ENCODE measurements at places on chromosomes 7 and 10.

GRCh38 chr10:85719408-85719807 is 647.2 kb downstream of the GRID1 start:
- no peak for DNase-seq

DNA sequence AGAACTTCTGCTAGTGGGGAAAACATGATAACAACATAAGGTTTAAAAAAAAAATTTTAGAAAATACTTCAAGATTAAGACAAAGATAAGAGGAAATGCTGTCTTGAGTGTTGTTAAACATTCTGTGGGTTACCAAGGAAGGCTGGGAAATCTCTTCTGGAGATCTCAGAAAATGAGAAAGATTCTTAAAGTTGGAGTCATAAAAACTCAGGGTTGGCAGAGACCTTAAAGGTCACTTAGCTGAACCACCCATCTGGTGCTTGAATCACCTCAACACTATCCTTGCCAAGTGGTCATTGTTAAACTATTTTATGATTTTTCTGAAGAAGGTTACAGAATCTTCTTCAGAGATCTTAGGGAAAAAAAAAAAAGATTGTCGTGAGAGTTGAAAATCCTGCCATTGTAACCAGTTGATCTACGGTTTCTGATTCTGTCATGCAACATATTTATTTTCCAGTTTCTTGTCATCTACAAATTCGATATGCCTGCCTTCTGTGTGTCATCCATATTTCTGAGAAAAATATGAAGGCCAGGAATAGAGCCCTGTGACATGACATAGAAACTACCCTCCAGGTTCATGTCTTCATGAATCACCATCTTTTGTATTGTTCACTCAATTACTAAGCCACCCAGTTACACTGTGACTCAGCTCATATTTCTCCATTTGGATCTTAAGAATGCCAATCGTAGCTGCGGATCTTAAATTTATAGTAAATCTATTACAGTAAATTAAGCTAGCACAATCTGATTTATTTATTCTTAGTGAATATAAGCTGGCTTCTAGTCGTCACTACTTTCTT is 179.2 kb downstream of the ST7 start:
- DNase-seq = no peak

- DNase-seq = no peak
These were observed 131.8 kb upstream of the GHITM start for GRCh38 chr10:84007482-84007881.

DNA sequence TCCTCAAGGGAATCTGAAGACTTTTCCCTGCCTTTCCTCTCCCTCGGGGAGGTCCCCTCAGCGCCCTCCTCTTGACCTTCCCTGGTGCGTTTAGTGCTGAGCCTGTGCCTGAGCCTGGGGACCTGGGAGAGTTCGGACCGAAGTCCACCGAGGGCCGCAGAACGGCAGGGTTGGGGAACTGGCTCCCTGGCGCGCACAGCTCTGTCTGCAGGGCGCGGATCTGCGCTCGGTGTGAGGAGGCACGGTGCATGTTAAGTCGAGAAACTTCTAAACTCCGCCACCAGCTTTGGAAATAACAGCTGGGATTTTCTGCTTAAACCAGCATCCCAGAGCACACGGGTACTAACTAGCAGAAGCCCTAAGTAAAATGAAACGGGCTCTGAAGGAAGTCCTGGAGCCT is 44.2 kb upstream of the SLC29A4 start:
- no peak for DNase-seq

DNA sequence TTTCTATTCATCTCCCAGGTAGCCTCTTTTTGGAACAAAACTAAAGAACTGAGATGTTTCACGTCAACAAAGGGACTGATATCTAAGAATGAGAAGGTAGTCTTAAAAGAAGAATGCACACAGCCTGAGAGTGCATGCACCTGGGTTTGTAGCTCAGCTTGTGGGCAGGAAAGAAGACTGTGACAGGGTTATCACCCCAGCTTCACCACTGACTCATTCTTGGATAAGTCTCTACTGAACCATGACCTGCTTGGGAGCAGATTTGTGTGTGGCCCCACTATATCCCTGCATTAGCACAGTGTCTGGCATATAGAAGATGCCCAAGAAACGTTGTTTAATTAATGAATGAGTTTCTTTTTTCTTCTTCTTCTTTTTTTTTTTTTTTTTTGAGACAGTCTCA is 187.5 kb downstream of the GPAM start:
- no peak for DNase-seq

DNA sequence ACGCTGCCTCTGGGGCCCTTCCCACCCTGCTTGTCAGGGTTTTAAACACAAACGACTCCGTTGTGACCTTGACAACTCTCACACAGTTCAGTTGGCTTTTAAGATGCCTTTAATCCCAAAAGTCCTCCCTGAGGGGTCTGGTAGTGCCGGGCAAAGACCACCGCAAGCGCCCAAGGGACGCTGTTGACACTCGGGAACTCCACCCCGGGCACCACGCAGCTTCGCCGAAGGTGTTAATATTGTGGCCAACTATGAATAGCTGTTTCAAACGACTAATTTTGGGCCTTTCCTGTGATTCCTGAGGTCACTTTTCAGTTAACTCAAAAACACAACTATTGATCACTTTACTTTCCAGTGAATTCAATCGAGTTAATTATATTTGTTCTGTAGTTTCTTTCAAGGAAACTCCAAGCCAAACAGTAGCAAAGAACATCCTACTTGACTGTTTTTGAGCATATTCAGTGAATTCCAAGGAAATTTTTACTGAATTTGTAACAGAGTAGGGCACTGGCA is 958 bp upstream of the ESYT2 start:
- DNase-seq = no peak

- no peak for DNase-seq
These were observed 3.7 kb downstream of the NPFFR1 start for GRCh38 chr10:70280099-70280498.

GRCh38 chr7:108327353-108327752 is 128.9 kb downstream of the NRCAM start:
- DNase-seq = no peak

DNA sequence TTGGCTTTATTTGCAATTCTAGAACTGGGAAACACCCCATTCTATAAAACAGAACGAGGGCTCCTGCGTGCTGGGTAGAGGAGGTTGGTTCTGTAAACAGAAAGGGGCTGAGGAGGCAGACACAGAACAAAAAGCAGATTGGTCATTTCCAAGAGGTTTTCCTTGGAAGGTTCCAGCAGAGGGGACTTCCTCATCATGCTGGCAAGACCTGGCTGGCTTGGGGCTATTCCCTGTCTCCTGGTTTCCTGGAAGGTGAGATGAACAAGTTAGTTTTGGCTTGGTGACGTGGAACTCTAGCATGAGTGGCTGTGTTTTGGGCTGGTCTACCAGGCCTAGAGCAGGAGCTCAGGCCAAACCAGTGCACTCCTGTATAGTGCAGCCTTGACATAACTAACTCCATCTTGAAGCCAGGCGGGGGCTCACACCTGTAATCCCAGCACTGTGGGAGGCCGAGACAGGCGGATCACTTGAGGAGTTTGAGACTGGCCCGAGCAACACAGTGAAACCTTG is 26.1 kb upstream of the DNAJB6 start:
- no peak for DNase-seq

DNA sequence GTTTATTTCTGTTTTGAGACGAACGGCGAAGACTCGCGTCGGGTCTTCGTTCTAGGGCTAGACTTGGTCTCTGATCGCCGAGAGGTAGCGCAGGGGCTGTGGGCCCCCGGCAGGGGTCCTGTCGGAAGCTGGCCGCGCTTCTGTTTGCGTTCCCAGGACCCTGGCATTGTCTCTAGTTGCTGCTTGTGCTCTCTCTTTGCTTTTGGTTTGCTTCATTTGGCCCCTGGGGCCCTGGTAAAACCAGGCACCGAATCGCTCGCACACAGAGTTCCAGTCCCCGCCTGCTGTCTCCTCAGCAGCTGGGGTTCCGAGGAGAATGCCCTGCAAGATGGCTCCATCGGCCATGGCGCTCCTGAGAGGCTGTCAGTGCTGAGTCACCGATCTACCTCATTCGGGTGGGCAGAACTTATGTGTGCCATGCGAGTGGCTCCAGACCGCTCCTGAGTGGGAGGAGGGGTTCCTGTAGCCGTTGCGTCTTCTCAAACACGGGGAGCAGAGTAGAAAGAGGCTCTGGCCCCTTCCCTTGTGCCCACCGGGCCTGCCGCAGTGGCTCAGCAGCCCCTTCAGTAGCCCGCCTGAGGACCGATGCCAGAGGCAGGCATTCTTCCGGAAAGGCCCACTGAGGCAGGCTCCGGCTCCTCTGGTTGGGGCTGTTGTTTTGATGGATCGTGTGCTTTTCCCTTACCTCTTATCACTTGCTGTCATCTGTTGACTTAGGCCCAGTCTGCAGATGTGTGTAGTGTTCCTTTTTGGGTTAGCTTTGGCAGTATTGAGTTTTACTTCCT is 826 bp downstream of the CHPF2 start:
- DNase-seq = no peak

DNA sequence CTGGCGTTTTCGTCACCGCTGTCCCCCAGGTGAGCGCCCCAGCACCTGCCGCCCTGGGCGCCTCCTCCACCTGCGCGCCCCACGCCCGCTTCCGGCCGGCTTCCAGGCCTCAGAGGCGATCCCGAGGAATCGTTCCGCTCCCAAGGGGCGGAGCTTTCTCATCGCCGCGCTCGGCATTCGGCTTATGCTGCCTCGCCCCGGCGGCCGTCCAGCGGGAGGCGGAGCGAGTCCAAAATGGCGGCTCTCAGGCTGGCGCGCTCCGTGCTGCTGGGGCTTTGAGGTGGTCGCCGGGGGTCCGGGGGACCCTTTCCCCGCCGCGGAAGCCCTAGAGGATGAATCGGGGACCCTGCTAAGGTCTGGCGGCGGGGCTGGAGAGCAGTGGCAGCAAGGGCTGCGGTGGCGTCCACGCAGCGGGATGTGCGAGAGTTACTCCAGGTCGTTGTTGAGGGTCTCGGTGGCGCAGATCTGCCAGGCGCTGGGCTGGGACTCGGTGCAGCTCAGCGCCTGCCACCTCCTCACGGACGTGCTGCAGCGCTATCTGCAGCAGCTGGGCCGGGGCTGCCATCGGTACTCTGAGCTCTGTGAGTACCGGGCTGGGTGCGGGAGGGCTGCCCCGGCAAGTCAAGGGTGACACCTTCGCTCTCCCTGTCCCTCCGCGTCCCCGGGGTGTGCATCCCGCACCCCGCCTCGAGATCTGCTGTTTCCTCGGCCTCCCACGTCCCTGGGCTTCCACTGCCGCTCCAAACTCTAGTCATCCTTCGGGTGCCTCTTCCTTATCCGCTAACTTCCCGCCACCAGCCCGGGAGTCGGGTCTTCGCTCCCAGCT is at the start of gene TAF3:
TSS of gene TAF3 (plus strand) at position 211 of the 826 bp plus-strand sequence. CDS start at position 416, 205 bp downstream.
- no peak for DNase-seq

DNA sequence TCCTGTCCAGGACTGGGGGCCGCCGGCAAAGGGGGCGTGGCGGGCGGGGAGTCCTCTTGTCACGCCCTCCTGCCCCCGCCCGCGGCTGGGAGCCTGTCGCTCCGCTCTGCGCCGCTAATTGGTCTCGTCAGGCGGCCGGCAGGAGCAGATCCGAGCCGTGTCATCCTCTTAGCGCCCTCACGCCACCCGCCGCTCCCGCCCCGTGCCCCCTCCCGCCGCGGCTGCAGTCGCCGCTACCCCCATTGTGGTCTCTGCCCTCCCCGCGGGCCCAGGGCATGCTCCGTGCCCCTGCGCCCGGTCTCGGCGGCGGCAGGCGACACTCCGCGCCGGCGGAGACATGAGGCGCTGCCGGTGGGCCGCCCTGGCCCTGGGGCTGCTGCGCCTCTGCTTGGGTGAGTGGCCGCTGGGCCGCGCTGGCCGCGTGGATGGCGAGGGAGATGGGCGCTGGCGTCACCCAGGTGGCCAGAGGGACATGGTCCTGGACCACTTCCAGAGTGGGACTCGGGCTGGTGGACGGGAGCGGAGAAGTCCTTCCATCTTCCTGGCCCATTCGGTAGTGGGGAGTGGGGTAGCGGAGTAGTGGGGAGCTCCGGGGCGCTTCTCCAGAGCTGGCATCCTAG is at the start of gene CDHR1:
TSS of gene CDHR1 (plus strand) at position 114 of the 620 bp plus-strand sequence. CDS start at position 338, 224 bp downstream.
- no peak for DNase-seq

- DNase-seq = no peak
These were observed 51.4 kb downstream of the TPK1 start for GRCh38 chr7:144784441-144784840.

- no peak for DNase-seq
These were observed 45.8 kb downstream of the THSD7A start for GRCh38 chr7:11786186-11786585.

DNA sequence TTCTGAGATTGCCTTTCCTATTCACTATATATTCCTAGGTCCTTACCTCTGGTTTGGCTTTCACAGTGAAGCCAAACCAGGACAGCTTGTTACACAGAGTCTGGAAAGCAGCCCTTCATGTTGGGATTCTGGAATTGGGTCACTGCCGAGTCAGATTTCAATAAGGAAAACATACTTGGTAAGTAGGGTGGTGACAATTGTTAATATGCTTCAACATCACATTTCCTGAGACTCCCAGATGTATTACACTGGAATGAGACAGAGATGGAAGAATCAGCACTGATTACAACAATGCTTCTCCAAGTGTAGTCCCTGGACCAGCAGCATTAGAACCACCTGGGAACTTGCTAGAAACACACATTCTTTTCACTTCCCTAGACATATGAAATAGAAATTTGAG is 268.9 kb upstream of the SEMA3C start:
- DNase-seq = no peak

GRCh38 chr10:123429706-123430221 is 236.4 kb upstream of the GPR26 start:
- DNase-seq = no peak

DNA sequence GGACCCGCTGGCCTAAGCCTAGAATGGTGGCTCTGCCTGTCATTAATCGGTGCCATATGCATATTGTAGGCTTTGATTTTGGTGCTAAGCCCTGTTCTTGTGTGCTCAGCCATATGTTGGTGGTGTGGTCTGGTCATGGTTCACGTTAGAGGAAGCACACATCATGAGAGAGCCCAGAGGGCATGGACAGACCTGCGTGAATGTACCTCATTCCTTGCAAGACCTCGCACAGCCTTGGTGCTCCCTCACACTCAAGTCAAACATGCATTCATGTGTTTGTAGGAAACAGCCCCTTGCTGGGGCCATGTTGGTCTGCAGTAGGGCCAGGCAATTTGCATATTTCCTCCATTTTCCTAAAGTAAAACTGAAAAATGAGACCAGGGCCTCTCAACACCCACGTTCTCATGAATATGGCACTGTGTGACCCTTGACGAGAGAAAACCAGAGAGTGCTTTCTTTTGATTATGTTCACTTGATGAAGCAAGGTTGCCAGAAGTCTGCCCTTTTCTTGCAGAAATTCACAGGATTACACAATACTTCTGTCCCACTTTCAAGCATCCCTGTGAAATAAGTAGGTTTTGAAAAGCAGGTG is 268.7 kb downstream of the CELF2 start:
- no peak for DNase-seq

DNA sequence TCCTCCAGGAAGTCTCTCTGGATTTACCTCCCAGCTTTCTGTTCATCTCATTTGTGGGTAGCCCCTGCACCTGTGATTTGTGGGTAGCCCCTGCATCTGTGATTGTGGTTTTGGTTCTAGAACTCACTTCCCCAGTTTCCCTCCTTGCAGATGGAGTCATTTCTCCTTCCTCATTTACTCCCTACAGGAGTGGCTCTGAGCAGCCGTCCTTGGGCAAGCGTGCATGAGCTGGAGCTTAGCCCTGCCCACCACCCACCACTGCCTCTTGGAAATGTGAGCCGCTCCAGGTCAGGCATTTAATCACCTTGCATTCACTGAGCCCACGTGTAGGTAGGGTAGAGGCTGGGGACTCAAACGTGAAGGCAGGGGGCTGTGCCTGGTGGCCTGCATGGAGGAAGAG is 8.2 kb downstream of the COL26A1 start:
- DNase-seq = no peak

- DNase-seq = no peak
These were observed 145.4 kb downstream of the PIP4K2A start for GRCh38 chr10:22568928-22569327.

- no peak for DNase-seq
These were observed 21.5 kb upstream of the AKR1E2 start for GRCh38 chr10:4804465-4804864.

All from SIG-M5 (cell line).